Activated T-cell treated with anti-CD3 and anti-CD28 coated beads for 48 hours (primary cell): ENCODE measurements at places on chromosomes 2 and 18.

GRCh38 chr2:32565902-32566301, 61.9 kb upstream of the TTC27 start:
- no peak for DNase-seq

- no peak for DNase-seq
Observed at GRCh38 chr2:26064846-26065245, 31.0 kb downstream of the RAB10 start.

DNA sequence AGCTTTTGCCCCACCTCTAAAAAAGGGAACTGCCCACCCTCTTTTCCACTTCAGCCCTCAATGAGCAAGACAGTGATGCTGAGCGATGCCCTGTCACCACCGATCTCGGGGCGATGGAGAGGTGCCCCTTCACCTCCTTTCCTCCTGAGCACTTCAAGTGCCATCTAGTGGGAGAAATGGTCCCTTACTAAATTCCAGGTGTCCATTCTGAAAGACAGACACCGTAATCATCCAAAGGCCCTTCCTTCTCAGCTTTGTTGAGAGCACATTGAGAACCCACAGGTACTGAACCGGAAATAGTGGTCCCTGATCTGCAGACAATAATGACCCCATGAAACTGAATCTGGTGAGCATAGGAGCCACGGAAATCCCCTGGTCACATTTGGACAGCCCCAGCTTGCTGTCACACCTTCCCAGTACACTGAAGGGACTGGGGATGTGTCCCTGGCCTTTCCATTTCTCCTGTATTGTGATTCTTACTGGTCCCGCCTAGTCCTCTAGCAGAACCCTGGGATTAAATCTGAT, 38.5 kb downstream of the KCTD18 start:
- DNase-seq = peak; percentile 29

- DNase-seq = no peak
Observed at GRCh38 chr18:69102959-69103358, 297.7 kb upstream of the DOK6 start.

- DNase-seq = no peak
Observed at GRCh38 chr2:66441581-66442320, 6.8 kb downstream of the MEIS1 start.
